NCI-H1417 (cell line): ENCODE measurements at places on chromosomes 4 and X.

- no peak for DNase-seq
Observed at GRCh38 chr4:41287005-41287404, 30.3 kb downstream of the UCHL1 start.

DNA sequence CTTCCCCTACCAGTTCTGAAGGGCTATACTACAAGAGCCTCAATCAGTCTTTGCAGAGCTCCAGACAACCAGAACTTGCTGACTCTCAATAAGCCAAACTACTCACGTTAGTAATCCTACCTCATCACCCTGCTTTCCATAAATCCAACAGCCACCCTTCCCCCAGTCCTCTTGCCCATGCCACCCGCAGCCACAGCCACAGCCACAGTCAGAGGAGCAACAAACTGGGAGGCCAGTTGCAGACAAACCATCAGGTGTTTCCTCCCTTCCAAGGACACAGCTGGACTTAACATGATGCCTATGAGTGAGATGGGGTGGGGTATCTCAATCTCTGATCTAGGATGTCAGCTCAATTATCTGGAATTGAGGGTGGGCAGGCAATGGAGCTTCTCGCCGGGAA is 1.0 kb downstream of the GABRA3 start:
- DNase-seq, result no peak

- DNase-seq, result no peak
Observed at GRCh38 chr4:14749910-14750309, 252.4 kb upstream of the CPEB2 start.

GRCh38 chr4:153728151-153728550 is 31.7 kb downstream of the RNF175 start:
- no peak for DNase-seq

- DNase-seq, result no peak
Observed at GRCh38 chr4:99927566-99927965, 18.9 kb downstream of the DNAJB14 start.

- DNase-seq, result no peak
Observed at GRCh38 chr4:98209111-98209510, 52.1 kb upstream of the RAP1GDS1 start.

DNA sequence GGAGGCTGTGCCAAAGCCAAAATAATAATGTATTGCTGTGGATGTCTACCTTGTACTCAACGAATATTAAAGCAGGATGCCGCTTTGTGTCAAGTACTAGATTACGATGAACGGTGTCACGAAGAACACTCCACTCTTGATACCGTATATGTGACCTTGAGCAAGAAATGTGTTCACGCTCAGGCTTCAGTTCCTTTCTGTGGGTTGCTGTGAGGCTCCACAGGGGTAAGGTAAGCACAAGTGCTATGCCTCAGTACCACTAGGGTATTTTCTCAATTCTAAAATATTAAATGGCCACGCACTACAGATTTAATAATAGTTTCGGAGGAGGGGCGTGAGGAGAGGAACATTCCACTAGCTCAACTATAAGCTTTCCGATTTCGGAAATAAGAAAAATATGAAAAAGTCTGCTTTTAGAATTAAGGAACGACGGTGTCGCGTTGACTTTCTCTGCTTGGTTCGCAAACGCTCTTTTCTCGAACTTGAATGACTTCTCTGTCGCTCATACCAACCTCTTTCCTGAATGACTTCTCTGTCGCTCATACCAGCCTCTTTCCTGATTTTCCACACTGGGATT is 607 bp upstream of the SCOC start:
- no peak for DNase-seq

- DNase-seq, result no peak
Observed at GRCh38 chrX:85108165-85108564, 104.5 kb downstream of the APOOL start.

DNA sequence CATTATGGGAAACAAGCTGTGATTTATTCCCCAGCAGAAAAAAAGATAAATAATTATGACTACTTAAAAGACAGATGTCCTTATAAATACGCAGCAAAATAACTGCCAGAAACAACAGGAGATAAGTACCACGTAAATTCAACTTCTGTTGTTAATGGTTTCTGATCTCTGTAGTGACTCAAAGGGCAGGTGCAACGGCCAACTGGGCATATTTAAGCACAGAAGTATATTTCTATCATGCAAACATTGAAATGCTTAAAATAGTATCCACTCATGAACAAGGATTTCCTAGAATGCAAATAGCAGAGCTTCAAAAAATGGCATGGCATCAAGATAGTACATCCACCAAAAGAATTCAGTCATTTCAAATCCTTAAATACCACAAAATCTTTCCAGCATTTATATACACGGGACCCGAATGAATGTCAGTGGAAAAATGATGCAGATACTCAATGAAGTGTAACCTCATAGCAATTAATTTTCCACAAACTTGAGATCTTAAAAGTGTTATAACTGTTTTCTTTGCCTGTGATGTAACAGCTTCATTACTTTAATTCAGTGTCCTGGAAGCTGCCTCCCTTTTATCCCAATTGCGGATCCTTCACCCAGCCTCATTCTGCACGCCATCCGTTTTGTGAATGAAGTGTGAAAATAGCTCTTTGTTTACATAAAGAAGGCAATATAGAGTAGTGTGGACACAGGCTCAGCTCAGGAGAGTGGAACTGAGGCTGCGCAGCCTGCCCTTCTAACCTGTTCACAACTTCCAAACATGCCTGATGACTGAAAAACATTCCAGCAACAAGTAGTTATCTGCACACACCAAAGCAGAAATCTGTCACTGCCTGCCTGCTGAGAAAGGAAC is 10.2 kb downstream of the PDGFC start:
- peak; percentile 22 for DNase-seq

GRCh38 chrX:38754102-38754790 is 47.0 kb upstream of the MID1IP1 start:
- peak; percentile 54 for DNase-seq

DNA sequence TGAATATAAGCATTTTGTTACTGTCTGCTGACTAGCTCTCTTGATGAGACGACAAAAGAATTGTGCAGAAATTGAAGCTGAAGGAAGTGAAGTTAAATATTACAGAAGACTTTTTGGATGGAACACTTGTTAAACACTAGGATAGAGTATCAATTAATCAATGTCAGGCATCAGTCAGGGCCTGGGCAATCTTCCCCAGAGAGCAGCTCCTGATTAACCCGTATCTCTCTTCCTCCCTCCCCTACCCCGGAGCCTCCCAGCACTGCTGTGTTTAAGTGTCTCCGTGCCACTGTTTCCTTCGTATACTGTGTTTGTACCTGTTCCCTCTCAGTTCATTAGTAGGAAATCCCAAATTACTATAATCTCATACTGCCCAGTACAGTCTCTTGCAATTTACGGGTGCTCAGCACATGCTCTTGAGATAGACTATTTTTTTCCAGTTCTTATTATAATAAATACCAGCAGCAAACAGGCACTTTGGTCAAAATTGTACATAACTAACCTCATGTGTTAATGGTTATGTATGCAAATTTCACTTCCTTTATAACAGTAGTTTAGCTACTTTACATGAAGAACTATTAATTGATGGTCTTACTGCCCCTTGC is 765.7 kb upstream of the FTHL17 start:
- no peak for DNase-seq

DNA sequence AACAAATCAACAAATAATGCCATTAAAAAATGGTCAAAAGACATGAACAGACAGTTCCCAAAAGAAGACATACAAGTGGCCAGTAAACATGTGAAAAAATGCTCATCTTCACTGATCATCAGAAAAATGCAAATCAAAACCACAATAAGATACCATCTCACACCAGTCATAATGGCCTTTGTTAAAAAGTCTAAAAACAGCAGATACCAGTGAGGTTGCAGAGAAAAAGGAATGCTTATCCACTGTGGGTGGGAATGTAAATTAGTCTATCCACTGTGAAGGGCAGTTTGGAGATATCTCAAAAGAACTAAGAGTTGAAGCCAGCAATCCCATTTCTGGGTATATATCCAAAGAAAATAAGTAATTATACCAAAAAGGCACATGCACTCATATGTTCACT is 668.1 kb upstream of the CPEB2 start:
- DNase-seq, result no peak

DNA sequence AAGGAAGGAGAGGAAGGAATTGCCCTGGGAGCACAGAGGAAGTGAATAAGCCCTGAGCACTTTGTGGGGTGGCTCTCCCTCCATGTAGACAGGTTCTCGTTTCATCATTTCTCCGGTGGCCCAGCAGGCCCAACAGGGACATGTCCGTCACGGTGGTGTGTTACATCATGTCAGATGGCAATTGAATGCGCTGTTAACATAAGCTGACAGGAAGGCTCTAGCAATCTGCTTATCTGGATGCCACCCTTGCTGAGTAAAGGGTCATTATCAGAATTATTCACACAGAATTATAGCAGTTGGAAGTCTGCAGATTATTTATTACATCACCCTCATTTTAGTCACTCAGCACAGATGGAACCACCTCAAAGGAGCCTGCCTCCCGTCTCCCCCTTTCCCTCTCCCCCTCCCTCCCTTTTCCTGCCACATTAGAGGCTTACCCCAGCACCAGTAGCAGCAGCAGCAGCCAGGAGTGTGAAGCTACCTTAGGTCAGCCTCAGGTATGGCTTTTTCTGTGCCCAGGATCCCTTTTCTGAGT is 124.3 kb upstream of the TRIM2 start:
- DNase-seq, result peak; percentile 29

- DNase-seq, result no peak
Observed at GRCh38 chr4:56817840-56818491, 3.5 kb downstream of the SPINK2 start.

- DNase-seq, result no peak
Observed at GRCh38 chr4:129403848-129404247, 307.9 kb downstream of the C4orf33 start.

GRCh38 chr4:25881193-25881592 is 18.4 kb upstream of the SEL1L3 start:
- DNase-seq, result no peak

DNA sequence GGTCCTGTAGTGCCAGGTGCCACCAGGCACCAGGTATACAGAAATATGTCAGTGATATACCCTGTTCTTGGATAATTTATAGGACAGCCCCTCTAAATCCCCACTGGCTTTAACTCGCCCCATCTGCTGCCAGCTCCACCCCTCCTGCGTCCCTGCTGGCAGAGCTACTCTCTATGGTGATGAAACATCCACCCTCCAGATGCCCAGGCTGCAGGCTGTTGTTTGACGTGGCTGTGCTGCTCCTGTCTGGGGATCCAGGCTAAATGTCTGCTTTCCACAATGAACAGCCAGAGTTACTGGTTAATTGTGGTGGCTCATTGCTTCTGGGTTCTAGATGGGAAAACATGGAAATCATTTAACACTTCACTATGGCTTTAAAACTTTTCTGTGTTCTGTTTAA is 12.9 kb downstream of the NHSL2 start:
- DNase-seq, result no peak

DNA sequence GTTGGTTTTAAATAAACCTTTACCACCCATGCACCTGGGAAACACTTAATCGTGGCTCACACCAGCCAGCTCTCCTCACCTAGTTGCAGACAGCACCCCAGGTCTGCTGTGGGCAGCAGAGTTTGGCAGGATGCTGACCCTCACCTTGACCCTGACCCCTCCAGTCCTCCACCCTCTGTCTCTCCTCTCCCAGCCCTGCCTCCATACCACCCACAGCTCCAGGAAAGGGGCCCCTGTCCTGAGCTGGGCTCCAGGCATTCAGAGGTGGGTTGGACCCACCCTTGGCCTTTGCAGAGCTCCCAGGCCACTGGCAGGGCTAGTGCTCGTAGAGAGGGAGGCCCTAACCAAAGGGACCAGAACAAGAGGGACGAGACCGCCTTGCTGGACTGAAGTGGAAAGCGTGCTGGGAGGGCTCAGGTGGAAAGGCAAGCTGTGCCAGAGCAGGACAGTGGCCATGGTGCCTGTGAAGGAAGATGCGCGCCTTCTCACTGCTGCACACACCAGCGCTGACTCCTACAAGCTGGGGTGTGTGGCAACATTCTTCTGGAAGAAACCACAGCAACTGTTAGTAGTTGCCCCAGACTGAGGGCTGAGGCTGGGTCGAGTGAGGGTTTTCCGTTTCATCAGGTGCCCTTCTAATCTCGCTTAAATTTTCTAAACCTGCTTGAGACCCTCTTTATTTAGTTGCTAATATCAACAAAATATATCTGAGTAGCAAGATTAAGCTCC is 10.7 kb upstream of the S100P start:
- DNase-seq, result no peak

DNA sequence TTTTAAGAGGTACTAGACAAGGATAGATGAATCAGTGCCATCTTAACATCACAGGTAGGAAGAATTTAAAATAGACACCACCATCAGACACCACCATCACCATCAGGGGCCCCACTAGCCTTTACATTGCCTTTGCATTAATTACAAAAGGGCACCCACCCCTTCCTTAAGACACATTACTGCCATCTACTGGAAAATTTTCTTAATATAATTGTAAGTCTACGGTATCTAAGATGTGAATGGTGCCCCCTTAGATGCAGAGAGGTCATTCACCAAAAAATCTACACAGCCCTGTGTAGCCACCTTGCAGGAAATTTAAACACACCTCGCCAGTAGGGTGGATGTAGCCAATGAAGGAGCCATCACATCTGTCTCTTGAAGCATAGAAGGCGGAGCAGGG is 184.1 kb downstream of the MID1IP1 start:
- DNase-seq, result no peak

- no peak for DNase-seq
Observed at GRCh38 chr4:128378668-128379067, 91.1 kb upstream of the PGRMC2 start.

- no peak for DNase-seq
Observed at GRCh38 chrX:20523626-20524312, 257.1 kb upstream of the RPS6KA3 start.

DNA sequence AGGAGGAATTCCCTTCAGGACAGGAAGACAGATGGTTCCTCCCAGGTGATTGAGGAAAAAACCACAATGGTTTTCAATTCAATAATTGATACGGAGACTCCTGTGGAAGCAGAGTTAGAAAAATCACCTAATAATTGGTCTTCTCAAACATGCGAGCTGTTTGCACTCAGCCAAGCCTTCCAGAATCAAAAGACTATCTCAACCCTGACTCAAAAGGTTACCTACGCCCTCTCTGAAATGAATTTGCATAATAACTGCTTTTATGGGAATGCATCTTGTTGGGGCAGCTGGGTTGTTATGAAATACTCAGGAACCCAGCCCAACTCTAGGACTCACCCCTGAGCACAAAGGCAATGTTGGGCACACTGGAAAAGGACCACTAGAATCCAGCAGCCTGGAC is 66.9 kb upstream of the ARSJ start:
- no peak for DNase-seq

- peak; percentile 70 for DNase-seq
Observed at GRCh38 chr4:17490575-17491059, 21.3 kb downstream of the QDPR start.

DNA sequence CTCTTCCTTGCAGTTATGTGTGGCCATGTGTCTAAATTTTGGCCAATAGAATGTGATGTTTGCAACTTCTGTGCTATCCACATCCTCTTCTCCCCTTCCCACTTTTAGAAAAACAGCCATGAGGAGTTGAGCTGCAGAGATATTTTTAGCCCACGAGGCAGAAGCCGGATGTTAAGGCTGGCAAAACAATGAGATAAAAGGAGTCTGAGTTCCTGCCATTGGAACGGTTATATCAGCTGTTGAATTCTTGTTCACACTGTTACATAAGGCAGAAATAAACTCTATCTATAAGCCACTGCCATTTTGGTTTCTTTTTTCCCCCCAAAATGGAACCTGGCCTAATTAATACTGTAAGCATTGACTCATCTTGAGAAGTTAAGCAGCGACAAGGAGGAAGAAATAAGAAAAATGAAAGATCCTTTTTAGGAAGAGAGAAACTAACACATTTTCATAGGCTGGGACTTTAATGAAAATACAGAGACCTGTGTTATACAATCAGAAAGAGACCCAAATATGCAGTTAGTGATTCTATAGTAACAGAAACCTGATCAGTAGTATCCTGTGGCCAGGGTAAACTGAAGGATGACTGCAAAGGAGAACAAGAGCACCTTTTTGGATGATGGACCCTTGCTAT is 200.5 kb downstream of the INPP4B start:
- no peak for DNase-seq
